ENCODE measurements at places on chromosomes 3 and 15.

- no peak for DNase-seq
Observed at GRCh38 chr3:4906107-4906621, 73.1 kb upstream of the BHLHE40 start.

GRCh38 chr3:165713479-165713878, 123.7 kb downstream of the BCHE start:
- DNase-seq, result no peak

- no peak for DNase-seq
Observed at GRCh38 chr3:138412821-138413551, 21.4 kb upstream of the ESYT3 start.

- no peak for DNase-seq
Observed at GRCh38 chr3:181689546-181689945, 22.2 kb upstream of the SOX2 start.

DNA sequence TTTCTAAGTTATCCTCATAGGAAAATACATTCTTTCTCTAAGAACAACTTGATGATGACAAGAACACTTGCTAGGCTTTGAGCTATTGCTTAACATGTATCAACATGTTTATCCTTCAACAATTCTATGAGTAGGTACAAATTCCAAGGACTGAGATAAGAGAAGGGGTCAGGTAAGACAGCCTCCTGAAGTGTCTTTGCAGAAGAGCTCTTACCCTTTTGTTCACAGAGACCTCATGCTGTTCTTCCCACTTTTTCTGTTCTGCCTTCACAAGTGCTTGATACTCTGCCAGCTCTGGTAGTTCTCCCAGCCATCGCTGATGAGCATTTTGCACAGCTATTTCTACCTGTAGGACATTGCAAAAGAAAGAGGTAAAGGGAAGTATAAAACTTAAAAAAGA, 50.9 kb downstream of the CEP152 start:
- no peak for DNase-seq

GRCh38 chr3:43353923-43354670, 67.8 kb downstream of the SNRK start:
- no peak for DNase-seq

DNA sequence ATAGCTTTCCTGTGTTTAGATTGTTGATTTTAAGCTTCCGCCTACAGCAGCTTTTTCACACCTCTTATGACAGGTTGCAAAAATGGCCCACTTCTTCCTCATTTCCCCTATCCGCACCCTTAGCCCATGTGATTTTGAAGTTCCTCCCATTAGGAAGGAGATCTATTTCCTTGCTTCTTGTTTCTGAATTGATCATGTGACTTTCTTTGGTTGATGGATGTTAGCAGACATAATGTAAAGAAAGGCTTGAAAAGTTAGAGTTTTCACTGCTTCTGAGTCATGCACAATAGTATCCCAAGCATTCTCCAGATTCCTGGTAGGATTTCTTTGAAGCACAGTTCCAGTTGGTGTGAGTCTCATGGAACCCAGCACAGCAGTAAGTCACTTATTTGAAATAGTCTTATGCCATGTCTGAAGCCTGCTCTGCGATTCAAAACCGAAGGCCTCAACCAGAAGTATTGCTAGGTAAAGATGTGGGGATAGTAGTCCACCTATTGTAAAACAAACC, 76.6 kb downstream of the EDEM1 start:
- DNase-seq, result no peak

DNA sequence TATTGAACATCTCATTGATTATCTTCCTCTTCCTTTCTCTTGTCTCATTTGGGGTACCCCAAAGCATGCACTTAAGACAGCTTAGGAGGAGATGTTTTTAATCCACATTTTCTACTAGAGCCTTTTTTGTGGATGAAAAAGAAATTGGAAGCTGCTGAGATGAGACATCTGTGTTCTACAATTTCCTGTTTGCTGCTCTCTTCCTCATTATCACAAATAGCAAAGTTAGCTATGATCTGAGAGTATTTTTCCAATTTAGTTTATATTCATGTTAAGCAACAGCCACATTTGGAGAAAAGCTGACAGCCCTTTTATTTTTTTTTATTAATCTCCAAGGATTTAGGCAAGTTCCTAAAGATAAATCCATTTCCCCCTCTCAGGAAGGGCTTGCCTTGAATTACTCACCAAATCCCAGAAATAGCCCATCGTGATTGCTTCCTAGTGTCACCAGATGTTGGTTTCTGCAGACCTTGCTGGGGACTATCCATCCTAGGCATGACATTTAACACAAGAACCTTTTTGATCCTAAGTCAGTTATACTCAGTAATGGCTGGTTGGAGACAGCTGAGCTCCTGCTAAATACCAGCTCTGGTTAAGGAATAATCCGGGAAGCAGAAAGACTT, 70.8 kb upstream of the FILIP1L start:
- no peak for DNase-seq

DNA sequence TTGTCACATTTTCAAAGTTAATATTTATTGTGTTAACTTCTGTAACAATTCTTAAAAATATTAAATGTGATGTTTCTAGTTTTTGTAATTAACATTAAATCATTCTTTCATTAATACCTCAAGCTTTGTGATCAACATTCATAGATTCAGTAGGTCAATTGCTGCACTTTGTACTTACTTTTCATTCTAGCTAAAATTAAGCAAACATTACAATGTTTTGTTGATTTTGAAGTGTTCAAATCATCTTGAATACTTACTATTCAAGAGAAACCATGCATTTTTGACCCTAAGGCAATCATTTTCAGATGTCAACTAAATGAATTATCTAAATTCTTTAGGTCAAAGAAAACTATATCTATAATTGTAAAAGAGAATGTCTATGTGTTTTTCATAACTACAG, 933.1 kb downstream of the NAALADL2 start:
- DNase-seq, result no peak

DNA sequence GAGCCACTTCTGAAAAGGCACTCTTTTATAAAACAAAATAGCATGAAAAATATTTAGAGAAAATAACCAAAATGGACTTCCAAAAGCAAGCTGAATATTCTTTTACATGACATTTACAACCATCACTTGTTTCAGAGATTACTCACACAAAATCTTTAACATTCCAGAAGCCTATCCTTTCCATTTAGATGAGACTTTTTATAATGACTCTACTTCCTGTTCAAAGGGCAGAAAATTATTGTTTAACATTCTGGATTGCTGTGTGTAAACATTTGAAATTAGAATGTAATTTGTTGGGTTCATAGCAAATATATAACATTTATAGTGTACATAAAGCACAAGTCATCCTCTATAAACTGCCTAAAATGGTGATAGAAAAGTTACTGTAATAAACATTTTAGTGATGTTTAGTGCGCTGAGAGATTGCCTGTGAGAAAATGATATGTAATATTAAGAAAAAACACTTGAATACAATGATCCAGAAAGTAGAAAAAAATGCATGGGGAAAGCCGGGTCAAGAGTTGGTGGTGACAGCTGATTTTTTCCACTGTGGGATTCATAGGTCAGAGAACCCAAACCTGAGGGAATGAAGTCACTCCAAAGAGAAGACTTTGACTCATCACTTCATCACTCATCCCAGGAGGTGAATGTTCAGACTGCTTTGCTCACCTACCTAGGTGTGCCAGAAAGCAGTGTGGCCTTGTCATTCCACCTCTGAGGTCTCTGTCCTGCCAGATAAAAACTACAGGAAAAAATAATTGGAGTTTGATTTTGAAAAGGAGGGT, 305.8 kb downstream of the ARPP21 start:
- no peak for DNase-seq

Measured in thymus (tissue), 14 donors.